ENCODE measurements at places on chromosomes 5 and 9.
A peak's percentile ranks its signal among the peaks of the same experiment; 100 is the strongest.

DNA sequence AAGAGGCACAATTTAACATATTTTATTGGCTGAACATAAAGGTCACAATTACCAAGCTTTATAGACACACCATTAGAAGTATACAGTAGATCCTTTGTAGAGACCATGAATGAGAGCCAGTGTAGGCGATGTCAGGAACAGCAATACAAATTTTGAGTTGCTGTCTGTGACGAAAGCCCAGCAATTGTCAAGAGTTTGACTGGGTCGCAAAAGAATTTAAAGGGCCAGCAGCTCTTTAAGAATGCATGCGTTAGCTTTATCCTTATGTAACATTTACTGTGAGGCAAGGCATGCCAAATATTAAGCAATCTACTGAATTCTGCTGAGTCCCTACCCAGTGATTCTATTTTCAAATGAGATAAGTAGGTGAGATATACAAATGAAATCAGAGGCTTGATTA, 236.9 kb downstream of the ARRDC3 start:
- DNase-seq, result no peak

GRCh38 chr9:3526997-3527940, 1.5 kb upstream of the RFX3 start:
- no peak for DNase-seq

DNA sequence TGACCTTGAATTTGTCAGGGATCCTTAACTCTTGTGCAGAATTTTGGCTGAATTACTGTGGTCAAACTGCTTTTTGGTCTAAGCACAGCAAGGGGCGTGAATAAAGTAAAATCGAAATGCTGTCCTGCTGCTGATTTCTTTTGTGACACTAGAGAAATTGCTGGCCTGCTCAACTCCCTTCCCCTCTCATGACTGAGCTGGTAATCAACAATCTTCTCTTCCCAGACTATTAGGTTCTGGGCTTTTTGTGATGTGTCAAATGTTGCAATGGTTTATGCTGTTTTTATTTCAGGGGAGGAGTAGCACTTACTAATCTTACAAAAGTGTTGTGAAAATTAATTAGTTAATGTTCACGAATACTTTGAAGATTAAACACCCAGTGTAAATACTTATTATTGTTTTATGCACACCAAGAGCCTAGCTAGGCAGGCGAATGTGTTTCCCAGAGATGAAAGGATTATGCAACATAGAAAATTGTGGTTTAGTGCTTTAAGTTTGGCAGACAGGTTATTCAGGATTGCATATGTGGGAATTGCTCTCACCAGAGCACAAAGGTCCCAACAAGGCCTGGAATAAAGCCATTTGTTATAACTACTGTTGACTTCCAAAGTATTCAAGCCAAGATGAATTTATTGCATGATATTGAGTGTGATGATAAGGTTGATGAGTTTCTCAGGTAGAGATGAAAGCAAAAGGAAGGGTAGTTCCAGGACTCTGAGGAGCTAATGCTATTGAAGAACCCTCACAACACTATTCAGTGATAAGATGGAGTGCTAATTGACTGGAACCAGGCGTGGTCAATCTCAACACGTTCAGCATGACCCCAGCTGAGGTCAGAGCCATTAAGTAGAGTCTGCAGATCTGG, 280.7 kb upstream of the ZNF608 start:
- DNase-seq, result no peak

DNA sequence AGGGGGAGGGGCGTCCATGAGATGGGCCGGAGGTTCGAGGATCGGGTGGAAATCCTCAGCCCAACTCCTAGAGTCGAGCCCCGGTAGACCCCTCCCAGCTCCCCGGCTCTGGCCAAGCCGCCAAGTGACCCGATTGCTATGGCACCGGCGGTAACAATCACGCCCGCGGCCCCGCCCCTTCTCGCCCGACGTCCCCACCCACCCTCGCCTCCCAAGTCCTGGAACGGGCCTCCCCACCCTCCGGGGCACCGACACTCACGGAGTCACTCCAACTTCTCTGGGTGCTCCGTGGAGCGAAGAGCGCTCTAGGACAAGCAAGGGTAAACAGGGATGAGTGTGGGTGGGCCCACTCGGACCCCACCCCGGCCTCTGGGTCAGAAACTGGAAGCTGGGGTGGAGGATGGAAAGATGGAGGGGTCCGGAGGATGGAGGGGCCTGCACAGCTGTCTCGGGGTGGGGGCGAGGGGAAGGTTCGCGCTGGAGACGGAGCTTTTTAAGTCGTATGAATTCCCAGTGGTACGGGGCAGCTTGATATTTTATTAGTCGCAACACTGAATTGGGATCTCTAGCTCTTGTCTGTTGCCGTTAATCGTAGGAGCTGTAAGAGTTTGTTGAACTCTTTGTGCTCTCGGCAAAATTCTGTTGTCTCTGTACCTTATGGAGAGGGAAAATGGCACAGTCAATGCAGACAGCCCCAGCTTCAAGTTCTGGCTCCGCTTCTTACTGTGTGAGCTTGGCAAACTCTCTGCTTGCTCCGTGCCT, at the start of gene SPACA9:
SPACA9 (plus strand) TSS at position 204 of the 762 bp plus-strand sequence. CDS start 5,050 bp downstream, outside the sequence.
- DNase-seq, result peak; percentile 10

- no peak for DNase-seq
Observed at GRCh38 chr9:114284316-114285060, 38.4 kb upstream of the ORM1 start.

DNA sequence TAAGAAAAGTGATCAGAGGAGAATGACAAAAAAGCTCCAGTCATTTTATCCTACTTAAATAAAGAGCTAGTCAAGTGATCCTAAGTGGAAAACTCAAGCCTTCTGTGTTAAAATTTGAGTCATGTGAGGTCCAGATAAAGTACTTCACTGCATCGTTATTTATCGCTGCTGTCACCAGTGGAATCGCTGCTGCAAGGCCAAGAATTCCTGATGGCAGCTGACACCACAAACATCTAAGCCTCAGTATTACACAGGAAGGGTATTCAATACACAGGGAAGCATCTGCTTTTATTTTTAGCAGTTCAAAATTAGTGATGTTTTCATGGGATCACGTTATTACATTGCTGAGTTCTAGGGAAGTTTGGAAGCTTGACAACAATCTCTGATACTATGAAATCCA, 190.3 kb downstream of the GOLPH3 start:
- no peak for DNase-seq

- DNase-seq, result no peak
Observed at GRCh38 chr9:112891521-112891920, 845 bp upstream of the SLC46A2 start.

GRCh38 chr5:6308683-6309082, 69.7 kb downstream of the MED10 start:
- no peak for DNase-seq

GRCh38 chr5:179312557-179313235, 32.6 kb downstream of the ADAMTS2 start:
- no peak for DNase-seq

- DNase-seq, result no peak
Observed at GRCh38 chr9:127133739-127134167, 11.3 kb upstream of the ANGPTL2 start.

DNA sequence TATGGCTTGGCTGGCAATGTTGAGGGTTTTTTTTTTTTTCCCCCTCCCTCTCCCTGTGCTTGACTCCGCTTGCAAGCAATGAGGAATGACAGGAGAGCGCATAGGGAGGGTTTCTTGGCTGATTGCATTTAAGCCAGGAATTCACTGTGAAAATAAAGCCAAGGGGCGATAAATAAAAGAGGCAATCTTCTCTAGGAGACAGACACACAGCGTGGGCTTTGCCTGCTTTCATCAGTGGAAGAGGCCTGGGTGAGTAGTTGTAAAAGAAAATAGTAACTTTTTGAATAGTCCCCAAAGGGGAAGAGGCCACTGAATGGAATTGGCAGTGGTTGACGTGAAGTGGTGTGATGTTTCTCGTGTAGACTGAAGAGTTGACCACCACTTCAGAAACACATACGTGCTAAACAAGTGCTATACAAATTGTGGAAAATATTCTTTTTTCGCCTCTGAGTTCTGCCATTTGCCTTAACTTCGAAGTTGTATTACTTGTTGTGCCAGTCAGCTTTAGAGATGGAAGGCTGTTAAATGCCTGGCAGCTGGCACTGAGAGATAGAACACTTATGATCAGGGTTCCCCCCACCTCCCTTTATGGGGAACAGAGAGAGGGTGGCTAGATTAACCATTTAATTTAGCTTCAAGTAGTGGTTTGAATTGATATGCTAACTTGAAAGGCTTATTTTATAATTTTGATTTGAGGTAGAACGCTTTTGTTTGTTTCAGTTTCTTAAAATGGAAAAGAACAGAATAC, 3.0 kb downstream of the ZSWIM6 start:
- DNase-seq, result no peak

- DNase-seq, result no peak
Observed at GRCh38 chr5:59540366-59540765, 353.2 kb downstream of the PDE4D start.

All from stimulated activated CD8-positive, alpha-beta memory T cell treated with anti-CD3 and anti-CD28 coated beads, Interleukin-2, amount 100 ng/mL, for 1 hour (primary cell).